Thyroid gland (tissue), 4 donors: ENCODE measurements at places on chromosomes 16 and 17.
A peak's percentile ranks its signal among the peaks of the same experiment; 100 is the strongest.

DNA sequence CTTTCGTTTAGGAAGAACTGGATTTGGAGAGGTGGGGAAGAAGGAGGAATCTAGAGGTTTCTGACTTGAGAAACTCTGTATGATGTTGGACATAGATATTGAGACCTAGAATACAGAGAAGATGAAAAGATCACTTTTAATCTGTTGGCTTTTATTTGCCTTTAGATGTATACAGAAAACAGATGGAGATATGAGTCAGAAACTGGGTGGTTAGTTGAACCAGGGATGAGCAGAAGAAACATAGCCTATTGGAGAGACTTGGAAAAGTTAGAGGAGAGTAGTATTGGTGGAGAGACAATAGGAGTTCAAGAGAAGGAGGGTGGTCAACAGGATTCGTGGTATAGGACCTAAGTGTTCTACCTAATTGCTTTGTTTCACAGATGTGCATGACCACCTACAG is 5.1 kb downstream of the PHAF1 start:
- H3K4me1 ChIP-seq: peaks cover 14% of the 10 kb centered on the region

GRCh38 chr17:7841396-7841914 is 7.4 kb downstream of the KDM6B start:
- H3K27ac ChIP-seq: peak overlapping the region; percentile 97
- H3K4me1 ChIP-seq: peaks cover 38% of the 10 kb centered on the region
- peak overlapping the region; percentile 67 for H3K4me3 ChIP-seq
- no peaks in the 10 kb centered on the region for H3K27me3 ChIP-seq

- H3K27ac ChIP-seq: peak overlapping the region; percentile 90
- peaks cover 49% of the 10 kb centered on the region for H3K4me1 ChIP-seq
- H3K36me3 ChIP-seq: no peaks in the 10 kb centered on the region
- no peak overlapping the region for H3K4me3 ChIP-seq
- DNase-seq: no peak
- no peaks in the 10 kb centered on the region for H3K27me3 ChIP-seq
Observed at GRCh38 chr17:43411369-43411677, 12.5 kb downstream of the ARL4D start.

- H3K27me3 ChIP-seq: peaks cover 9% of the 10 kb centered on the region
- peak; percentile 59 for DNase-seq
- H3K27ac ChIP-seq: no peak overlapping the region
- H3K4me3 ChIP-seq: peak overlapping the region; percentile 7
Observed at GRCh38 chr16:1331712-1332617, 1.5 kb upstream of the BAIAP3 start.

DNA sequence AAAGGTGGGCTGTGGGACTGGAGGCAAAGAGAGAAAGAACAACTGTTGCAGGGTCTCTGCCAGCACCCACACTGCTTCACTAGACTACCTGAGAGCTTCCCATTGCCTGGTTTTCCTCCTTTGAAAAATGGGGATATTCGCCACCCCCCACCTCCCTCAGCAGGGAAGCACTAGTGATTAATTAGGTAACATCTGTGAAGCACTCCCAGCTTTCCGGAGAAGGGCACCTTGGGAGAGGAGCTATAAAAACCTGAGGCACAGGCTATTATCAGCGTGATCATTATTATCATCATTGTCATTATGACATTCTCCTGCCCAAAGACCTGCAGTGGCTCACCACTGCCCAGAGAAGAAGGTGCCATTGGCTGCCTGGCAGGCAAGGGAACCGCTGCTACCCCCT is 83.5 kb downstream of the XYLT1 start:
- H3K36me3 ChIP-seq: no peaks in the 10 kb centered on the region
- H3K4me1 ChIP-seq: no peaks in the 10 kb centered on the region
- no peak overlapping the region for H3K4me3 ChIP-seq
- DNase-seq: no peak

DNA sequence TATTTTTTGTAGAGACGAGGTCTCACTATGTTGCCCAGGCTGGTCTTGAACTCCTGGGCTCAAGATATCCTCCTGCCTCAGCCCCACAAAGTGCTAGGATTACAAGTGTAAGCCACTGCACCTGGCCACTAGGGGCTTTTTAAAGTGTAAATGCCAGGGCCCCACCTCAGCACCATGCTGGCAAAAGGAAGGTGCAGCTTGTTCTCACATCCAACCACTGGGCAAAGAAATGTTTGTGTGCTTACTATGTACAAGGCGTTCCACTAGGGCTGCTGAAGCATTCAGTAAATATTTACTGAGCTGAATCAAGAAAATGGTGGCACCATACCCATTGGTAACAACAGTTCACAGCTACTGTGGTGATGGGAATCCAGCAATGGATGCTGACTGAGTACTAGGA is 22.6 kb downstream of the COG1 start:
- H3K27ac ChIP-seq: no peak overlapping the region
- H3K27me3 ChIP-seq: no peaks in the 10 kb centered on the region
- no peak for DNase-seq
- no peaks in the 10 kb centered on the region for H3K36me3 ChIP-seq
- no peaks in the 10 kb centered on the region for H3K4me1 ChIP-seq

- no peak overlapping the region for H3K27ac ChIP-seq
- peak; percentile 47 for DNase-seq
- H3K4me1 ChIP-seq: peaks cover 16% of the 10 kb centered on the region
- H3K27me3 ChIP-seq: no peaks in the 10 kb centered on the region
- H3K4me3 ChIP-seq: no peak overlapping the region
Observed at GRCh38 chr16:324451-325334, 27.8 kb downstream of the AXIN1 start.

GRCh38 chr17:4182043-4182442 is 39.0 kb downstream of the CYB5D2 start:
- DNase-seq: no peak
- peaks cover 1% of the 10 kb centered on the region for H3K4me1 ChIP-seq
- no peak overlapping the region for H3K4me3 ChIP-seq
- H3K27me3 ChIP-seq: no peaks in the 10 kb centered on the region

DNA sequence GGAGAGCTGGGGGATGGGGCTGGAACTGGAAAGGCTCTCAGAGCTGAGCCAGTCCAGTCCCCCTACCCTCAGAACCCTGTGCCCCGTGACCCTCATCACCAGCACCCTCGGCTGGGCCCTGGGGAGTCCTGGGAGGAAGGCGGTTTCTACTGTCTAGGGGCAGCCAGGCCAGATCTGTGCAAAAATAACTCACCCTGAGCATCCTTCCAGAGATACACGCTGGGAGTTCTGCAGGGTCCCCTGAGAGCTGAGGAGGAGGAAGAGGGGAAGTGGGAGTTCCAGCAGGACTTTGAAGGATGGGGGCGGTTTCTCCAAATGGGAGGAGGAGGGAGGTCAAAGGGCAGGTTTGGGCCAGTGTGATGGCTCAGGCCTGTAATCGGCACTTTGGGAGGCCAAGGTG is 5.0 kb upstream of the SLC4A1 start:
- no peak overlapping the region for H3K27ac ChIP-seq
- H3K27me3 ChIP-seq: no peaks in the 10 kb centered on the region
- DNase-seq: no peak
- H3K4me3 ChIP-seq: no peak overlapping the region
- no peaks in the 10 kb centered on the region for H3K36me3 ChIP-seq
